Right hindlimb (tissue), 1 donor: ENCODE measurements at places on chromosomes 7 and 10.

DNA sequence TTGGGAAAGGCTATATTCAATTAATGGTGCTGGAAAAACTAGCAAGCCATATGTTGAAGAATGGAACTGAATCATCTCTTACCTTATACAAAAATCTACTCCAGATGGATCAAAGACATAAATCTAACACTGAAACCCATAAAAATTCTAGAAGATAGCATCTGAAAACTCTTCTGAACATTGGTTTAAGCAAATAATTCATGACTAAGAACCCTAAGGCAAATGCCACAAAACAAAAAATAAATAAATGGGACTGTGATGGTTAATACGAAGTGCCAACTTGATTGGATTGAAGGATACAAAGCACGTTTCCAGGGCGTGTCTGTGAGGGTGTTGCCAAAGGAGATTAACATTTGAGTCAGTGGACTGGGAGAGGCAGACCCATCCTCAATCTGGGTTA is 1130.0 kb downstream of the DNAJB9 start:
- no peak for DNase-seq

GRCh38 chr10:96188421-96188820 is 58.3 kb downstream of the ZNF518A start:
- DNase-seq: no peak

DNA sequence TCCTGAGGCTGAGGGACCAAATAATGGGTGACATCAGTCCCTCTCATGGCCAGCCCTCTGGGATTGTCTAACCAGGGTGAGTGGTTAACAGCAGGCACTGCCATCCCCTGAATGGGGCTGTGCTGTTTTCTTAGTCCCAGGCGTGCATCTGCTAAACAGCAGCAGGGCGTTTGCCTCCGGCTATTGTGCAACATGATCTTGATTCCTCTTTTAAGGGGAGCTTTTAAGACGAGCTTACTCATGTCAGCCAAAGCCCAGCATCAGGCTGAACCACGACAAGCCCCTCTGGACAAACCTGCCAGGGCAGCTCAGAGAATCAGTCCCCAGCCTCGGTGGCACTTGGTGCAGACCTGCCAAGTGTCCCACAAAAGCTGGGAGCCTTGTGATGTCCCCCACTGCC is 16.2 kb upstream of the IGFBP3 start:
- no peak for DNase-seq

- DNase-seq: no peak
Measured at GRCh38 chr10:79047584-79047874, 21.2 kb upstream of the ZMIZ1 start.

DNA sequence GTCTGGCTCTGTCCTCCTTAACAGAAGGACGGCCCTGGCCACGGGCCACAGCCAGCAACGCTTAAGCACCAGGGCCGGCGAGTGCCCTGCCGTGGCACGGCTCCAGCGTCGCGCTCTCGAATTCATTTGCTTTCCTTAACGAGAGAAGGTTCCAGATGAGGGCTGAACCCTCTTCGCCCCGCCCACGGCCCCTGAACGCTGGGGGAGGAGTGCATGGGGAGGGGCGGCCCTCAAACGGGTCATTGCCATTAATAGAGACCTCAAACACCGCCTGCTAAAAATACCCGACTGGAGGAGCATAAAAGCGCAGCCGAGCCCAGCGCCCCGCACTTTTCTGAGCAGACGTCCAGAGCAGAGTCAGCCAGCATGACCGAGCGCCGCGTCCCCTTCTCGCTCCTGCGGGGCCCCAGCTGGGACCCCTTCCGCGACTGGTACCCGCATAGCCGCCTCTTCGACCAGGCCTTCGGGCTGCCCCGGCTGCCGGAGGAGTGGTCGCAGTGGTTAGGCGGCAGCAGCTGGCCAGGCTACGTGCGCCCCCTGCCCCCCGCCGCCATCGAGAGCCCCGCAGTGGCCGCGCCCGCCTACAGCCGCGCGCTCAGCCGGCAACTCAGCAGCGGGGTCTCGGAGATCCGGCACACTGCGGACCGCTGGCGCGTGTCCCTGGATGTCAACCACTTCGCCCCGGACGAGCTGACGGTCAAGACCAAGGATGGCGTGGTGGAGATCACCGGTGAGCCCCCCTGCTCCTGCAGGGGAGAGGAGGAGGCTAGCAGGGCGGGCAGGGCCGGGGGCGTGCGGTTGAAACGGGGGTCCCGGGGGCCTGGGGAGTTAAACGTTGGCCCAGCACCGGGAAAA is at the start of gene HSPB1:
Gene HSPB1 (plus strand): TSS at position 327 of the 855 bp plus-strand sequence. CDS start 40 bp downstream, at position 367.
- DNase-seq: peak; percentile 94

DNA sequence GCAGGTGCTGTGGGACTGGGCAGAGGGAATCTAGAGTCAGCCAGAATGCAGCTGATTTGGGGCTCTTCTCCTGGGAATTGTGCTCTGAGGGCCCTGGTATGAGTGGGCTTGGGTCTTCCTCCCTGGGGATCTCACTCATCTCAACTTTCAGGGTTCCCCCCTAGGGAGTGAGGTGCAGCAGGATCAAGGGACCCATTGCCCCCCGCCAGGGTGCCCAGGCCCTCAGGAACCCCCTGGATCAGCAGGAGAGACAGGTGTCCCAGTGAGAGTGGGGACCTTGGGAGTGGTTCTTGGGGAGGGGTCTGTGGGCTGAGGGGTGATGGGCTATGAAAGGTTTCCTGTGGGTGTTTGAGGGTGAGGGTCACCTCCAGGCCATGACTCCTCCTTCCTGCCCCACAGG is 17.6 kb upstream of the VOPP1 start:
- no peak for DNase-seq

DNA sequence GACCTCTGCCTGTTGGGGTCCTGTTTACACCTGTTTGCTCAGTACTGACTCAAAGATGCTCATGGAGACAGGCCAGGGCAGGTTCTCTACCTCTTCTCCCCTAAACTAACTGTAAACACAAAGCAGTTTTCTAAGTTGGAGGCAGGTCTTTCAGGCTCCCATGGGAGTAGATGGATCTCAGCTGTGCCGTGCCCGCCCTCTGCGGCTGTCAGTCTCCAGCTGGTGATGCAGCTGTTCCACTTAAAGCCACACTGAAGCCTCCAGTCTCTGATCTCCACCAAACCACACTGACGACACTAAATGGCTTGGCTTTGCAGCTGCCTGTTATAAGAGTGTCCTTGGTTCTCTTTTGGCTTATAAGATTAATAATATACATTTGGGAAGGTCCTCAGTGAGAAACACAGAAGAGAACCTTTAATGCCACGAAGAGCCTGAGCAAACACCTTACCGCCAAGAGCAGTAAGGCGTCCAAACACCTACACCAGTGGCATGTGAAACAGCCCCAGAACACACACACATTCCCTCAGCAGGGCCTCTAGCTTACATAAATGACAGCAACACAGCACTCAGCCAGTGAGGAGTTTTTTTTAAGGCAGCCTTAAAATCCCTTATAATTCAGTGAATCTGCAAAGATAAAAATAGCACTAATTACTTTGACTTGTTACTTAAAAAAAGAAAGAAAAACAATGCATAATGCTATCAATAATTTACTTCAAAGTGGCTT is 60.4 kb upstream of the KCNIP2 start:
- peak; percentile 78 for DNase-seq
